ENCODE measurements at places on chromosomes 7 and 10.
A peak's percentile ranks its signal among the peaks of the same experiment; 100 is the strongest.

GRCh38 chr10:112327678-112328077 lies 44.5 kb downstream of the TECTB start:
- no peak for DNase-seq

DNA sequence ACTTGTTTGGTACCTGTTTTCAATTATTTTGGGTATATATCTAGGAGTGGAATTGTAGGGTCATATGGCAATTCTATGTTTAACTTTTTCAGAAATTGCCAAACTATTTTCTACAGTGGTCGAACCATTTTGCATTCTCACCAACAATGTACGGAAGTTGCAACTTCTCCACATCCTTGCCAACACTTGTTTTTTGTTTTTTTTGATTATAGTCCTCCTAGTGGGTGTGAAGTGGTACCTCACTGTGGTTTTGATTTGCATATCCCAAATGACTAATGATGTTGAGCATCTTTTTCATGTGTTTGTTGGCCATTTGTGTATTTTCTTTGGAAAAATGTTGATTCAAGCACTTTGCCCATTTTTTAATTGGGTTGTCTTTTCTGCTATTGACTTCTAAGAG lies 122.1 kb downstream of the RPS24 start:
- DNase-seq: no peak

DNA sequence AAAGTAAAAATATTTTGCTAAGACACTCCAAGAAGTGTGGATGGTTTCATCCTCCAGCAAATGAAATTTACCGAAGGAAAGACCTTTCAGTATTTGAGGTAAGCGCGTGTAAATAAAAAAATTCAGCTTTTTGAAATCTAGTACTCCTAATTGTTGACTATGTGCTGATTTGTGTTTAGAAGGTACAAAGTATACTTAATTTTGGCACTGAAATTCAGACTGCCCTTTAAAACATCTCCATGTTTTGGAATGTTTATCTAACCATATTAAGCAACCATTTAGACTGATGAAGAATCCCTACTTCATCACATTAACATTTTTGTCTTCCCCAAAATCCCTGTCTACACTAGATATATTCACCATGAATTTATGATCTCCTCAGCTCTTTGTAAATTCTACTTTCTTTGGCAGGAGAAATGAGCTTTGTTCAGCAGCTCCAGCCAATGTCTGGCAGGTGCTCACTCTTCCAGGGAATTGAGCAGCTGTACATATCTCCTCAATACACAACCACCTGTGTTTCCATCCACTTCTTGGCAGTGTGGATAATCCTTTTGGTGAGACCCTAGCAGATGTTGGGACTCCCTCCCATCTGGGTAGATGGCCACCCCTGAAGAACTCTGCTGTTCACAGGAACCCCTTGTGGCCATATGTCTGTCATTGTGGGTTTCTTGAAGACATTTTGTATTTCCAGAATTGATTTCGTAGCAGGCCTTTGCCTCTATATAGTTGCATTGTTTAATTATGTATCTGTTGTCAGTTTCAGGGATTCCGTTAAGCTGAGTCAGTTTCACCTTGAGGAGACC lies 129.4 kb upstream of the SAMD8 start:
- DNase-seq: no peak

DNA sequence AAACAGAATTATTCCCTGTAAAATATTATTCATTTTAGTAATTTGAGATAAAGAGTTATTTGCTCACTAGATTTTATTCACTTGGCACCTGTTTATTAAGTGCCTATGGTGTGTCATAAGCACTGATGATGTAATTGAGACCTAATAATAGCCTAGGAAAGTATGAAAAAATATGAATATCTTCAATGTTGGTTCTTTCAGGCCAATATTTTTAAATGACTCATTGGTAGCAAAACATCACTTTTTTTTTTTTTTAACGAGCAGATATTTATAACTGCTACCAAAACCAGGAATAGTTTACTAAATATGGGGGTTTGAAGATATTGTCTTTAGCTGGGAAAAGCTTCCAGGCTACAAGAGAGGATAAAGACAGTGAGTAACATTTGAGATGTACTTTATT lies 228.0 kb downstream of the PRKG1 start:
- no peak for DNase-seq

GRCh38 chr7:155774947-155775346 lies 37.3 kb downstream of the SHH start:
- no peak for DNase-seq

GRCh38 chr10:49350846-49351532 lies 44.9 kb downstream of the DRGX start:
- DNase-seq: no peak

DNA sequence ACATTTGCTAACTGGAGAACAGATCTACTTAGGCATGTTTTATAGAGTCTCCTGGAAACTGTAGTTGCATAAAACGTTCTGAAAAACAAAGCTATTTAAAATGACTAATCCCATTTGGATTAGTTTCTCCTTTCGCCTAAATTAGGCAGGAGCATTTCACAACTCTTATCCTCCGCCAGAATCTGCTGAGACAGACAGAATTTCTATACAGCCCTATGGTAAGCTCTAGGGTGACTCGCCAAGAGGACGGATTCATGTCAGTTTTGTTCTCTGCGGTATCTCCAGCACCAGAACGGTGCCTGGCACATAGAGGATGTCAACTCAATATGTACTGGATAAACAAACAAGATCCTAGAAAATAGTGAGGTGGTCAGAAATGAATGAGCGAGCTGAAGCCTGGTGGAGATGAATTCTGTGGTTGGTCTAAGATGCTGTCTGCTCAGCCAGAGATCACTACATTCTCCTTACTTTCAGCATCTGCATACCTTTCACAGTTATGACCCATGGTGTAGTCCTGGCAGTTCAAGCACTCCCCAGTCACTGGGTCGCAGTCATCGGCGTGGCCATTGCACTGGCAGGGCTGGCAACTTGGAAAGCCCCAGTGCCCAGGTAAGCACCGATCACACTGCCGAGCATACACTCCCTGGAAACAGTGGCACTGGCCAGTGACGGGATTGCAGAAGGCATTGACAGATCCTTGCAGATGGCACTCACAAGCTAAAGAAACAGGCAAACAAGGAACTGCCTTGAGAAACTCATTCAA lies 44.0 kb downstream of the LAMB1 start:
- peak; percentile 54 for DNase-seq

GRCh38 chr7:53350241-53350640 lies 314.8 kb downstream of the POM121L12 start:
- no peak for DNase-seq

DNA sequence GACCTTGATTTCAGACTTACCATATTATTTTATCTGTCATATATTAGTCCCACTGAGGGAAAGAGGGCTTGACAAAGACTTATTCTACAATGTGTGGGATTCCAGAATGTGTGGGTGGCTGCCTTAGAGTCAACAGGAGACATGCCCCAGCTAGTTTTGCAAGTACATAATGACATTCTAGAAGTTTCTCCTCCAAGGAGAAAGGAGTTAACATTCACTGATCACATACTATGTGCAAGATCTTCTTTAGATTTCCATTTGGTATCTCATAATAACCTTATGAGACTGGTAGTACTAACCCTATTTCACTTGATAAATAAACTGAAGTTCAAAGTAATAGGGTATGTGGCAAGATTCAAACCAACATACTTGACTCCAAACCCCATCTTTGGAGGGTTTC lies 25.2 kb downstream of the IRF5 start:
- no peak for DNase-seq

- DNase-seq: no peak
These were observed 5.8 kb downstream of the NEBL start for GRCh38 chr10:20891338-20891714.

DNA sequence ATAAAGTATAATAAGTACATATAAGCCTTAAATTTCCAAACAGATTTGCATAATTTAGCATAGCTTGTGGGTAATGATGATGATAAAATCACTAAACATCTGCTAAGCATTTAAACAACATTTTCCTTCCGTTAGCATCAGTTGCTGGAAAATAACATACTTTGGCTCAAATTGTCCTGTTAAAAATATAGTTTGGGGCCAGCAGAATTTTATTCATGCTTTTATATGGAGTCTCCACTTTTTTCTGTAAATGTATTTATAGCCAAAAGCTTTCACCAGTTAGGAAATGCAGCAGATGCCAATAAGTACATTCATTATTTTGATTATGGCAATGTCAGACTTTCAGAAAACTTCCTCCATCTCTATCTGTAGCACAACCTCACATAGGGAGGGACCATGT lies 107.2 kb downstream of the CNTNAP2 start:
- DNase-seq: no peak

DNA sequence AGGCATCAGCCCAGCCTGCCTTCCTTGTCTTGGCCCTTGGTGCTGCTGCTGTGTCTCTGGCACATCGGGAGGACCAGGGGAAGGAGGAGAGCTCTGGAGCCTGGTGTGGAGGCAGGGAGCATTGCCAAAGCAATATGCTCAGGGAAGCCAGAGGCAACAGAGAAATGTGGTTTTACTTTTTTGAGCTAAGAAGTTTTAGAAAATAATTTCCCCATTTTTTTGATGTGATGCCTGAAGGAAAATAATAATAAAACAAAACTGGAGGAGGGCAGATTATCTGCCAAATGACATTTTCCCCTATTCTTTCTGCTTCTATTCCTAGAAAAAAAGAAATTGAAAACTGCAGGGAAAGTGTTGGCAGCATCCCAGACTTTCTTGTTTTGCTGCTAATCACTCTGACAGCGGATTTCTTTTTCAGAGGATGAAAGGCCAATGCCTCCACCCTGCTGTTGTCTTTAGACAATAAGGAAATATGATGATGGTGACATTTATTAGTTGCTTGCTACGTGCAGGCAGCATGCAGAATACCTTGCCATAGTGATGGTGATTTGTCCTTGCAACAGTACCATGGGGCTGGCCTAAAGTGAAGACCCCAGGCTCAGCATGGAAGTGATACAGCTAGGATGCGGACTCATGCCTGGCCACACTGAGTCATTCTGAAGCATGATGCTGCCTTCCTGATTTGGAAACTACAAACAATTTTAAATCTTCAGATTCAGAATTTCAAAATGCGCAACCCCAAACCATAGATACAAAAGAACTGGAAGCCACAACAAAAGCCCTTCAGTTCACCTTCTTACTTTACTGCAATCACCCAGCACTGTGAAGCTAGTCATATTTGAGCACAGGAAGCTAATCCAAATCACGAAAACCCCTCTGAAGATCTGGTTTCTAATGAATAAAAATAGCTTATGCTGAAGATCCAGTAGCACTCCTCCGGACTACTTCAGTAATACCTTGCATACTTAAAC lies 260.2 kb upstream of the TMEM72 start:
- DNase-seq: peak; percentile 79

DNA sequence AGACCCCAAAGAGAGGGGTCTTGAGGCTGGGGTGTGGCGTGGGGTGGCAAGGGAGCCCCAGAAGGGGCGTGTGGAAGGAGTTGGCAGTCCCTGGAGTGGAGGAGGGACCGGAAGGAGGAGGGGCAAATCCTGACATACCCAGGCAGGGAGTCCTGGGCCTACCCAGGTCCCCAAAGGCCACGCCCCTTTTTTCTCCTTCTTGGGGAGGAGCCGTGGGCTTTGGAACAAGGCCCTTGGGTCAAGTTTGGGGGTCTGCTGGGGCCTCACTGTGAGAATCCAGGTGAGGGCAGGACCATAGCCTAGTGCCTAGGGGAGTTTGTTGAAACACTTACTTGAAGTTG lies 1.2 kb upstream of the SMARCD3 start:
- DNase-seq: peak; percentile 94

DNA sequence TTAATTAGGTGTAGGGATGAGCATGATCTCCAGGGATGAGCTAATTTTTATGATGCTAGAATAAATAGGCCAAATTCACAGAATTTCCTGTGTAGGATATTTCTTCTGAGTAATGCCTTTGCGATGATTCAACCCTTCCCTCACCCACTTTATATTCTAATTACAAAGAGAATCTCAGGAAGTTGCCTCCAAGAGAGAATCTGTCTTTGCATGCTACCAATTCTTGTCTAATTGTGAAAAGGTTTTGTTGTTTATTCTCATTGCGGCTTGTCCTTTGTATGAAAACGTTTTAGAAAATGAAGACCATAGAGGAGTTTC lies 6.3 kb downstream of the C7orf57 start:
- DNase-seq: no peak

DNA sequence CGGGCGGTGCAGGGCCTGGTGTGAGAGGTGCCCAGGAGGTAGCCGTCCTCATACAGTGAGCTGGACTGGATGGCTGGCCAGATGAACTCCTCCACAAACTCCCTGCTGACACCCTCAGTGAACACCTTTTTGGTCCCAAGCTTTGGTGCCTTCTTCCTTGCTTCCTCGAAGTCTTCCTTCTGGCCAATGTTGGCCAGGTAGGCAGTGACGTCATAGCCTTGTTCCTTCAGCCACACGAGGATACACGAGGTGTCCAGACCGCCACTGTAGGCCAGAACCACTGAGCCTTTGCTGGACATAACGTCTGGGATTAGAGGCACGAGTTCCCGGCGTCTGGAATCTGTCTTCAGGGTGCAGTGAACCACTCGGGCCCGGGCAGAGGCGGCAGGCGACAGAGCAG lies 206.8 kb upstream of the SP4 start:
- no peak for DNase-seq

DNA sequence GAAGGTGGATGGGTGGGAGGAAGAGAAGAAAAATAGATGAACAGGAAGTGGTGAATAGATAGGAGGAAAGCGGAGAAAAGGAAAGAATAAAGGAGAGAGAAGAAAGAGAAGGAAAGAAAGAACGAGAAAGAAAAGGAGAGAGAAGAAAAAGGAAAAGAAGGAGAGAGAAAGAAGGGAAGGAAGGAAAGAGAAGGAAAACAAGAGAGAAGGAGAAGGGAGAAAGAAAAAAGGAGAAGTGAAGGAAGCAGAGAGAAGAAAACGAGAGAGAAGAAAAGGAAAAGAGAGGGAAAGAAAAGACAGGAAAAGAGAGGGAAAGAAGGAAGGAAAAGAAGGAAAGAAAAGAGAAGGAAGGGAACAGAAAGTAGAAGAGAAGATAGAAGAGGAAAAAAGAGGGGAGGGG lies 211.8 kb downstream of the DIP2C start:
- DNase-seq: no peak

DNA sequence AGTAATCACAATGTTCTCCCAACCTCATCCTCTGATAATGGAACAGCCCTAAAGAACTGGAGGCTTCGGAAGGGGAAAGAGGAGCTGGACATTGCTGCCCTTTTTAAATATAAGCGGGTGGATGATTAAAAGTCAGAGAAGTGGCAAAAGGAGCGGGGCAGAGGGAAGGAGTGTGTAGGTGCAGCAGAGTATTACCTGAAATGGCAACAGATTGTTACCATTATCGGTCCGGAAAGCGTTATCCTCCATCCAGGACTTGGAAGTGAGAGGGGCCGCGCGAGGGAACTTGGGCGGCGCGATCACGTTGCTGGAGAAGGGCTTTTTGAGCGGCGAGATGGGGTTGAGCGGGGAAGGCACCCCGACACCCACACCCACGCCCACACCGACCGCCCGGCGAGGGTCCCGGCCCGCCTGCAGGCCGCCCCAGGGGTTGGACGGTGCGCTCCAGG lies 51.7 kb downstream of the CPEB3 start:
- no peak for DNase-seq

GRCh38 chr7:46630031-46630430 lies 709.0 kb upstream of the IGFBP3 start:
- no peak for DNase-seq

- peak; percentile 8 for DNase-seq
These were observed 47.7 kb upstream of the ZNF92 start for GRCh38 chr7:65325793-65326432.

- peak; percentile 14 for DNase-seq
These were observed 413.6 kb downstream of the PLXNA4 start for GRCh38 chr7:132162556-132163144.

GRCh38 chr10:78349911-78350663 lies 316.4 kb downstream of the RPS24 start:
- no peak for DNase-seq

Measured in lung (tissue), 17 donors.